ENCODE measurements at places on chromosomes 6 and 20.

DNA sequence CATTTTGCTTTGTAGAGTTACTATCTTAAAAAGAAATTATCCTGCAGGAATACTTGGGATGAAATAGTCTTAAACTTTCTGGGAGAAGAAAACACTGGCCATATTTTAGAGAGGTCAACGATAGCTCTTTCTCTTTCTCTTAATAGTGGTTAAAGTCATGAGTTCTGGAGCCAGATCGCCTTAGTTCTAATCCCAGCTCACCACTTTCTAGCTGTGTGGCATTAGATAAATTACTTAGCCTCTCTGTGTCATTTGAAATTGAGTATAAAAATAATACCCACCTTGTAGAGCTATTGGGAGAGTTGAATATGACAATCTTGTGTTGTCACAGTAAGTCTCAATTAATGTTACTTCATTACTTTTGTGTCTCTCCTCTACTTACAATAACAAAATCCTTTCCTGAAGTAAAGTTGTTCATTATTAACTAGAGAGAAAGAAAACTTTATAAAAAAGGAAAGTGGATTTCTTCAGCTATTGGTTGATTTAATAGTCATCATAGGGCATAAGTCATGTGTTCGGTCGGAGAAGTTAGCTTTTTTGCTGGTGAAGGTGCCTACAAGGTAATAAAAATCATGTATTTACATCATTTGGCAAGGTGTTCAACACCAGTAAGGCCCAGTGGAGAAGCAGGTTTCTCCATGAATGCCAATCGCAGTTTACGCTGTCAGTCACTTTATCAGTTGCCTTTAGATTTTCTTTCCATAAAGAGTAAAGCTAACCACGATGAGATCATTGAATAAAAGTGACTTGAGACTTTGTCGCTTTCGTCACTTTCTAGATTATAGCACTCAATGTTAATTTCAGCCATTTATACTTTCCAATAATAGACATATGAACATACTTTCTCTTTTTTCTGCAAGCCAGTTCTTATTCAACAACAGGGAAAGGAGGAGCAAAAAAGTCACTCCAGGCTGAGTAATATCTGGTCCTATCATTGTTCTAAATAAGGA, 2.0 kb downstream of the NEDD9 start:
- no peak for DNase-seq

DNA sequence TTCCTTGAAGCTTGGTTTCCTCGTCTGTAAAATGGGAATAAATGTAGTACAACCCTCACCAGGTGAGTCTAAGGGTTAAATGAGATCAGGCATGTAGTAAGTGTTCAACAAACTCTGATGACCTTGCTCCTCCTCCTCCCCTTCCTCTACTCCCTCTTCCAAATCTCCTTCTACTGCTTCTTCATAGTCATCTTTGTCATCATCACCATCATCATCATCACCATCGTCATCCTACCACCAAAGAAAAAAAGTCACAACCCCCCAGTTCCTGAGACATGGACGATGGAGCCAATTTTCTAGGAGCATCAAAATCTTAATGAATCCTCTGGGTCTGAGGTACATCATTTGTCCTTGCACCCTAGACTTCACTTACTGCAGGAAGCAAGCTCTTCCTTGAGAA, 240.0 kb downstream of the ANKRD60 start:
- DNase-seq: no peak

DNA sequence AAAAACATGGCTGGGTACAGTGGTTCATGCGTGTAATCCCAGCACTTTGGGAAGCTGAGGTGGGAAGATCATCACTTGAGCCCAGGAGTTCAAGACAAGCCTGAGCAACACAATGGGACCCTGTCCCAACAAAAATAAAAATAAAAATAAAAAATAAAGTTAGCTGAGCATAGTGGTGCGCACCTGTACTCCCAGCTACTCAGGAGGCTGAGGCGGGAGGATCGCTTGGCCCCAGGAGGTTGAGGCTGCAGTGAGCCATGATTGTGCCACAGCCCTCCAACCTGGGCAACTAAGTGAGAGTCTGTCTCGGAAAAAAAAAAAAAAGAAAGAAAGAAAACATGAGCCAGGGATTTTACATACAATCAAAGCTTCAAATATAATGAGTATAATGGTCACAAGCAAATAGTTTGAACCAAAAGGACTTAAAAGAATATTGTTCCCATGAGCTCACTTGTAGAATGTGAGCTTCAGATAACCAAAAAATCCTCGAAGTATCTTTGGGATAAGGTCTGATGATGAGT, 31.1 kb downstream of the RANBP9 start:
- DNase-seq: no peak

DNA sequence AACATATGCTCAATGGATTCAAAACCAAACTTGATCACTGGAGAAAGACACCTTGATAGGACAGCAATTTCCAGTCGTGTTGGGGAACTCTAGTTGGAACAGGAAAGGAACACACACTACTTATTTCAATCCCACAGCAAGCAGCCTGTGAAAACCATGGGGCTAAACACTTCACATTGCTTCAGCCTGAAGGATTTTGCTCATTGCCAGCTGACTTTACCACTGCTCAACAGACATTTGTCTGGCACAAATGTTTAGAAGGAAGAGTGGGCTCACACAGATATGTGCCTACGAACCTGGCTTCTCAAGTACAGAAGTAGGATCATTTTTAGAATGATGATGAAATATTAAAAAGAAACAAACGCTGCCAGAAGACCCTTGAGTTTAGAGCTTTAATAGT, 598.1 kb downstream of the PHF3 start:
- no peak for DNase-seq

GRCh38 chr6:118645395-118645794, 6.0 kb downstream of the CEP85L start:
- no peak for DNase-seq

DNA sequence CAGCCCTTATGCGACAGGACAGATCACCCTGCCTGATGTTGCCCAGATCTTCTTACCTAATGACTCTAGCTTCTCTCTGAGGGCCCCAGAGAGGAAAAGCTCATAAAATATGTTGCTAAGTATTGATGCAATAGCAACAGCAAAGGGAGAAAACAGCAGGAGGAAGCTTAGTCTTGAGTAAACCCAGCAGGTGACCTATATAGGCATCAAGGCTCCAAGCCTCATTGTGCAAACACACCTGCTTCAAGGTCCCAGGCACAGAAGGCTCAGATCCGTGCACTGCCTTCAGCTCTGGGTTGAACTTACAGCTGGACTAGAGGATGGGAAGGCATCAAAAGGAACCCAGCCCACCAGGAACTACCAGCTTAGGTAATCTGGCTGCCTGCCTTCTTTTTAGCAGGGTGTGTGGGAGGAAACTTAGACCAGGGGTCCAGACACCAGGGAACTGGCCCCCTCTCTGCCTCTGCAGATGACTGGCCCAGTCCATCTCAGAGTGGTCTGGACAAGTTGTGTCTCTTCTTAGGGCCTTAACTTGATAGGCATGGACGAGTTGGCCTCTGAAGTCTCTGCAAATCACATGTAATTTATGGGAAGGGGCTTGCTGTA, 34.4 kb downstream of the TGM3 start:
- DNase-seq: no peak

DNA sequence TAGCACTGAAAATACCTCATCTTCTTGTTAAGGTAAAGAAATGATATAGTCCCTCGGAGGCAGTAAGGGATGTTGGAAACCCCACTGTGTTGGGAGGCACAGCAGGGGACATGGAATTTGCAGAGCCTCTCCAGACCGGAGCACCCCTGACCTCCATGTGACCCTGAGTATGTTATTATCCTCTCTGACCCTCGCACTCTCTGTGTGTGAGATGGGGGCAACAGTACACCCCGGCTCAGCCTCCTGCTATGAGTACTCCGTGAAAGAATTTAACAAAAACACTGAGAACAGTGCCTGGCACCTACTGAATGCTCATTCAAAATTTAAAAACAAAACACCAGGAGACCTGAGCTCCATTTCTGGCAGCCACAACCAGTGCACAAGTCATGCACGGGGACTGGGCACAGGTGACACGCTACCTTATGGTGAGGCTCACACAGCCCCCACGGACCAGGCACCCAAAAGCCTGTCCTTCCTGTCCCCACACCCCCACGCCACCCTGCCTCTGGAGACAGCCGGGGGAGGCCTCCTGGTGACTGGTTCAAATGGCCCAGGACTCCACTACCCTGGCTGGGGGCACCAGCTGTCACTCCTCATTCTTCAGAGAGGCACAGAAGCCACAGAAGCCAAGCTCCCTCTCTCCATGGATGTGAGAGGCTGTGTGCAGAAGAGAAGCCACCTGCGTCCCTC, 6.1 kb downstream of the NINL start:
- DNase-seq: no peak

DNA sequence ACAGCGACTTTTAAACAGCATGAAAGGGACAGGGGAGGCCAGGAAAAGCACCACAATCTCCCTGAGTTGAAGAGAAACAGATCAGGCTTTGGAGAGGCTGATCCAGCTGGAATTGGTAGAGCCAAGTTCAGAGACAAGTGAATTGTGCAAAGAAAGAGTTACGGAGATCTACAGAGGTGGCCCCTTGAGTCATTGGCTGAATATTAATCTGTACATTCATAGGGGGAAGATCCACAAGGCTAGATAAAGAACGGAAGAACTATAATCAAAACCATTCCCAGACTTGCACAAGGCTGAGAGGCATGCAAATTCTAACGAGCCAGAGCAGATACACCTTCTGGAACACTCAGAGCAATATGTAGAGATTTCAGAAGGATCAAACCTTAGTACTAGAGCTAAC, 14.2 kb upstream of the FOXQ1 start:
- DNase-seq: no peak

GRCh38 chr20:20814685-20815084, 102.2 kb upstream of the RALGAPA2 start:
- no peak for DNase-seq
